ENCODE measurements at places on chromosomes 1 and 21.
A peak's percentile ranks its signal among the peaks of the same experiment; 100 is the strongest.

DNA sequence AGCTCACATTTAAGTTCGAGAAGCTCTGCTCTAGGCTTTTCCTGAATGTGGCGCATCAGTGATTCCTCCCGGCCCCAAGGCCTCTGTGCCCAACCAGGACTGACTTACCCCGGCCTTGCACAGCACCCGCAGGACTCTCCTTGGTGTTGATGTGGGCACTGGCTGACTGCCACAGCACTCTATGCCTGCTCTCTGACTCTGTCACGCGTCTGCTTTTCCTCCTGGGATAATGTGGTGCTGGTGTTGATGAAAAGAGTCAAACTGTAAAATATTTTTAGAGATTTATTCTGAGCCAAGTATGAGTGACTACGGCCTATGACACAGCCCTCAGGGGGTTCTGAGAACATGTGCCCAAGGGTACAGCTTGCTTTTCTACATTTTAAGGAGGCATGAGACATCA is 15.5 kb upstream of the SLC2A5 start:
- no peak for DNase-seq

- no peak for DNase-seq
These were observed 11.7 kb downstream of the C1orf94 start for GRCh38 chr1:34188418-34188817.

DNA sequence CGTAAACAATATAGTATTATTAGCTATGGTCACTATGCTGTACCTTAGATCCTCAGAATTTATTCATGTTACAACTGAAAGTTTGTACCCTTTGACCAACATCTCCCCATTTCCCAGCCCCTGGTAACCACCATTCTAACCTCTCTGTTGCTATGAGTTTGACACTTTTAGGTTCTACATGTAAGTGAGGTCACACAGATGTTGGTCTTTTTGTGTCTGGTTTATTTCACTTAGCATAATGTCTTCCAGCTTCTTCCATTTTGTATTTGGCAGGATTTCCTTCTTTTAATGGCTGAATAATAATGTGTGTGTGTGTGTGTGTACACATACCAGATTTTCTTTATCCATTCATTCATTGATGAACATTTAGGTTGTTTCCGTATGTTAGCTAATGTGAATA is 139.5 kb downstream of the FAF1 start:
- no peak for DNase-seq

- no peak for DNase-seq
These were observed 5.0 kb downstream of the CHODL start for GRCh38 chr21:18249672-18250071.

- no peak for DNase-seq
These were observed 56.3 kb upstream of the NEK2 start for GRCh38 chr1:211731456-211732292.

- DNase-seq: no peak
These were observed 1.6 kb downstream of the ACAP3 start for GRCh38 chr1:1306070-1306660.

DNA sequence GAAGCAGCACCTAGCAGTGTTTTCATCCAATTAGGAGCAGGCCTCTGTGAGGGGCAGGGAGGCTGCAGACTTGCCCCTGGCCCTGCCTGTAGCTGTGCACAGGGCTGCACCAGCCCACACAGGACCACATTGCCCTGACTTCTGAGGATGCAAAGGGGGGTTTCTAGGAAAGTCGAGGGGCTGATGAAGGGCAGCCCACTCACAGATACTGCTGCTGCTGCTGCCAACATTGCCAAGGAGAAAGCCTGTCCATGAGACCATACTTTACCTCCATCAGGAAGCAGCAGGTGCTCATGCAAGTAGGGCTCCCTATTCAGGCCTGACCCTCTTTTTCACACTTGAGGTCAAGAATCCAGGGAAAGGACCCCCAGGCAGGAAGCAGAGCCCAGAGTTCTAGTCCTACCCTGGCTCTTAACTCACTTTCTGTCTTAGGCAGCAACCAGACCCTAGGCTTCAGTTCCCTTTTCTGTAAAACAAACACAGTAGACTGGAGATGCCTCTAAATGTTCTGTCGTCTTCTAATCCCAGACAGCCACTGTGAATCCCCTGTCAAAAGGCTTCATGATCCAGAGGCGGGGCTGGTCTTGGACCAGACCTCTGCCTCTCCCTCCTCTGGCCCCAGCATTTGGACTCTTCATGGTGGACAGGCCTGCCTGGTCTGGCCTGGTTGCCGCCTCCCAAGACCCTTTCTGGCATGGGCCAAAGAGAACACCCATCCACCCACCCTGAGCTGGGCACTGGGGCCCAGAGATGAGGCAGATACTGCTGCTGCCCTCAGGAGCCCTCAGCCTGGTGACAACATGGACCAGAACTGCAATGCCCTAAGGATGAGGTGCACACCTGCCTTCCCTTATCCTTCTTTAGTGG is 120.2 kb downstream of the GLIS1 start:
- peak; percentile 80 for DNase-seq

DNA sequence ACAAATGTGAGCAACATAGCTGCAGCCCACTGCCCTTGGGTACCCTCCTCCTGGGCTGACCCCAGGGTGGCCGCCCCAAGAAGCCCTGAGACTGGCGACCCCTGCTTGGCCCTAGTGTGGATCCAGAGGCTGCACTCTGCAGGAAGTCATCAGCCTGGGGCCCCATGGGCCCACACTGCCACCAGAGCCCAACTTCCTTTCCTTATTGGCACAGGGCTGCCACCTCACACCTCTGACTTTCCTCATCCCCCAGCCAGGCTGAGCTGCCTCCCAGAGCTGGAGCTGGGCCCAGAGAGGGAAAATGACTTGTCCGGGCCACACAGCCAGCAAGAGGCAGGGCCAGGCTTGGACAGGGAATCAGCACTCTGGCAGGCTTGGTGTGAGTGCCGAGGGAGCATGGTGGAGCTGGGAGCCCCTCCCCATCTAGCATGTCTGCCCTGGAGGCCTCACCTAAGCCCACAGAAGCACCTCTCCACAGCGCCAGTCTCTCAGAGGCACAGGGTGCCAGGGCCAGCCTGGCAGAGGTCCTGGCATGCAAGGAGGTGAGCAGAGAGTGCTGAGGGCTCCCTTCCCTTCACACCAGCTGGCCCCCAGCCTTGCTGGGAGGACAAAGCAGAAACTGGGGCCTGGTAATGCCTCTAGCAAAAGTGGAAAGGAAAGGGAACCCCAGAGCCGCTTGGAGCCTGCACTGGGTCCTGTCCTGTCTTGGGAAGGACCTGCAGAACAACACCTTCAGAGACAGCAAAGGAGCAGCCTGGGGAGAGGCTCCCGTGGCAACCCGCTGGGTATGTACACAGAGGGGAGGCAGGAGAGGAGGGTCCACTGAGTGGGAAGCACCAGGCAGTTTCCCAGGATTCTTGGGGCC is 3.2 kb downstream of the RAP1GAP start:
- no peak for DNase-seq

GRCh38 chr1:184950906-184951305 is 23.4 kb downstream of the NIBAN1 start:
- no peak for DNase-seq

GRCh38 chr21:36749935-36750575 is 51.1 kb downstream of the SIM2 start:
- no peak for DNase-seq

GRCh38 chr1:15290382-15290781 is 43.4 kb downstream of the FHAD1 start:
- DNase-seq: no peak

DNA sequence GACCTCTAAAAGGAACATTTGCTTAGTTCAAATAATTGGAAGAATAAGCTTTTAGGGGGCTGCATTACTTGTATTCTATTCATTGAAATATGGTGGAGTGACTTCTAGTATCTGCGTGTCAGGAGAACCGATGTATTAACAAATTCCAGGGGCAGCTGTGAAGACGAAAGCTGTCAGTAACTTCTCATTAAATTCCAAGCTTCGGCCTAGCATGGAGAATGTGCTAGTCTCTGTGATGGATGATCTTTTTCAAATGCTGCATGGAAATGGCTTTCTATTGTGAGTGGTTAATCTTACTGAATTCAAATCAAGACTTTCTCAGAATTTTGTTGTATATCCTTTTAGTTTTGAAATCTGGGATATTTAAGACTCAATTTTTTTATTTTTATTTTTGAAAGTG is 429.9 kb downstream of the ADGRL2 start:
- no peak for DNase-seq

DNA sequence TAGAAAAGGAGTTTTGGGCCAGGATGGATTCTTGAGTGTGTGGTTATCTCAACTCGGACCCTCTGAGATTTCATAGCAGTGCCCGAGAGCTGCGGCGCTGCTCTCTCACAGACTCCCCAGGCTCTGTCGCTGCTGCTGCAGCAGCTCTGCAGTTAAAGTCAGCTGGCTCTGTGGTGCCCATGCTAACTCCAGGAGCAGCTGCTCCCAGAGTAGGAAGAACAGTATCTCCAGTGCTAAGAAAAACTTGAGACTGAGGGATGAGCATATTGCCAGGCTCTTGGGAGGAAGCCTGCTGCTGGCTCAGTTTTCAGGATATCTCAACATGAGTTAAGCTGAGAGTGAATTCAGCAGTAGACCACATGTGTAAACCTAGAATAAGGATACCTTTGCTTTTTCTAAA is 4.5 kb downstream of the LCE2D start:
- no peak for DNase-seq

- DNase-seq: no peak
These were observed 286.0 kb downstream of the PLA2G4A start for GRCh38 chr1:187114792-187115191.

- no peak for DNase-seq
These were observed 193.3 kb upstream of the BEND5 start for GRCh38 chr1:48969971-48970370.

DNA sequence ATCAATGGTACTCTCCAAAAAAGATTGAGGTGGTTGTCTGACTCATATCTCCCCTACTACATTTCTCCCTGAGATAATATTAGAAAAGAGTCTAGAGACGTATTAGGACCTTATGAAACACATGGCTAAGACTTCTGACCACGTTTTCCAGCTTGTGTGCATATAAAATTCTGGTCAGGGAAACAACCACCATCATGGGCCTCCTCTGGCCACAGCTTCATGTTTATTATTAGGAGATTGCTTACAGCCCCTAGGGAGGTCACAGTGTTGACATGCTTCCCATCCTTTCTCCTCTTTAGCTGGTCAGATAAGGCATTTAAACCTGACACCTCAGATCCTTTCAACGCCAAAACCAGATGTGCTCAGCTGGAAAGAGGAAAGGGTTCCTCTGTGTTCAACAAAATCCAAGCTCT is 620.2 kb downstream of the PLPP3 start:
- no peak for DNase-seq

- no peak for DNase-seq
These were observed 143.2 kb downstream of the HHIPL2 start for GRCh38 chr1:222404710-222405109.

DNA sequence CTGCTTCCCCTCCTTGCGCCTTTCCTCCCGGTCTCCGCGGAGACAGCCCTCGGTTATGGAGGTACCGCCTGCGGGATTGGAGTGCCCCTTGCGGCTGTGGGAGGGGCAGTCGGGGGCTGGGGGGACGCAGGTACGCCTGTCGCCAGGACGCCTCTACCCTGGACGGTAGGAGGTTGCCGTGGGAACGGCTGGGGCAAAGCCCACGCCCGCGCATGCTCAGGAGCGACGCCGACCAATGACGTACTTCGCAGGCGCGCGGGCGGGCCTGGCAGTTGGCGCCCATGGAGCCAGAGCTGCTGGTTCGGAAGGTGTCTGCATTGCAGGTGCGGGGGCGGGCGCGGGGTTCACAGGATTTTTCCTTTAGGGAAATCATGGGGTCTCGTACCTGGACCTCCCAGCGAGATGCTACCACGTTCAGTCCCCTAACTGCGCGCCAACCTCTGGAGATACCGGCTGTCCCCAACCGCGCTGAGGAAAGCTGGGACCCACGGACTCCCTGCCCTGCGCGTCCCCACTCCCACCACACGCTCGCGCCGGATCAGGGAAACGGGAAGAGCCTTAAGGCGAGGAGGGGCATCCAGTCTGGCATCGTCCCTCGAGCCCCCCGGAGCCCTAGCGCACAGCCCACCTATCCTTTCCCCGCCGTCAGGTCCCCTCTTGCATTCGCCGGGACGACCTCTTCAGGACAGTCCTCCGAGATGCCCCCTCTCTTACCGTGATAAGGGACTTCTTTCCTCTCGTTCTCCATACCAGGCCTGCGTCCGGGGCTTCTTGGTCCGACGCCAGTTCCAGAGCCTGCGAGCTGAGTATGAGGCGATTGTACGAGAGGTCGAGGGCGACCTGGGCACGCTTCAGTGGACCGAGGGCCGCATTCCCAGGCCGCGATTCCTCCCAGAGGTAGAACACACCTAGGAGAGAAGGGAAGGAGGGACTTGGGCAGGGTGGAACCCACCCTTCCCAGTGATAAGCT is at the start of gene IQCC:
TSS of gene IQCC (plus strand) at position 271 of the 970 bp plus-strand sequence. CDS start at position 282, 11 bp downstream.
- DNase-seq: peak; percentile 80

GRCh38 chr1:9990944-9991343 is 6.1 kb upstream of the RBP7 start:
- no peak for DNase-seq

DNA sequence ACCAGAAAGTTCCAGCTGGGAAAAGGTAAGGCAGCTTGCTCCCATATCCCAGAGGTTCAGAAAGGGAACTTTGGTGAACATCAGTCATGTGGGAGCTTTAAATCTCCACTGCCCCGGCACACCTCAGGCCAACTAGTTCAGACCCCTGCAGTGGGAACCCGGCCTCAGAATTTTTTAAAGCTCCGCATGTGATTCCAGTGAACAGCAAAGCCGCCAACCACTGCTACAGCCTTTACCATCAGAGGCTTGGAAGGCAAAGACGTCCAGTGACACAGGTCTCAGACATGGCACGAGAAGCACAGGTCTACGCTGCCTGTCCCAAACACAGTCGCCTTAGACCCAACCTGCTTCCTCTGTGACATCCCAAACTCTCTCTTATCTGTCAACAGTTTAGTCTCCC is 31.0 kb downstream of the SETD4 start:
- no peak for DNase-seq

GRCh38 chr1:39800471-39800835 is 11.8 kb upstream of the BMP8B start:
- DNase-seq: no peak

DNA sequence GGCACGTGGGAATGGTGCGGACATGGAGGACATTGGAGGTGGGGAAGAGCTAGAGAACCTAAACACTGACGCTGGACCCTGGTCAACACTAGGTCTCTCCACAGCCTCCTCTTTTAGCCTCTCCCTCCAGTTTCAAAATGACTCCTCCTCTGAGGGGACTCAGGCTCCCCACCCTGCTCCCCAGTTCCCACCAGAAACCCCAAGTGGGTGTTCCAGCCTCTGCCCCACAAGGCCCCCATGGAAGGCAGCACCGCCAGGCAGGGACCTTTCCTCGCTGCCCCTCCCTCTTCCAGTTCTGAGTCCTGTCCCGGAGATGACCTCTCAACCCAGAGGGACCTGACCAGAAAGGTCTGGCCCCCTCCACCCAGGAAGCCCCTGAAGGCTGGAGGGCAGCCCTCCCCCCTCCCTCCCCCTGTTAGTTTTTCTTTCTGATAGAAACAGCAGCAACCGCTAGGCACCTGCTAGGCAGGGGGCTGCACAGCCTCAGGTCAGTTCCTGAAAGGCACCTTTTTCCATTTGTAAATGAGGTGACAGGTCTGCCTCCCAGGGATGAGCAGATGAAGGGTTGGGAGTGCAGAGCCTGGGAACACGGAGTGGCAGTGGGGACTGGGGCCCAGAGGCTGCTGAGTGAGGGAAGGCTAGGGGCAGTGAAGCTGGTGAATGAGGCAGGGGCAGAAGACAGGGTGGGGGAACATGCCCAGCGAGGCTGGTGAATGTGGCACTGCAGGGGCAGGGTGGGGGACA is 9.3 kb upstream of the ITGB2 start:
- no peak for DNase-seq

Data from lower leg skin (tissue), 4 donors.